Stimulated activated CD8-positive, alpha-beta memory T cell treated with anti-CD3 and anti-CD28 coated beads, Interleukin-7, amount 100 ng/mL, for 48 hours (primary cell): ENCODE measurements at places on chromosomes 3 and 15.

- no peak for DNase-seq
These were observed 7.5 kb upstream of the NR1I2 start for GRCh38 chr3:119774444-119774843.

DNA sequence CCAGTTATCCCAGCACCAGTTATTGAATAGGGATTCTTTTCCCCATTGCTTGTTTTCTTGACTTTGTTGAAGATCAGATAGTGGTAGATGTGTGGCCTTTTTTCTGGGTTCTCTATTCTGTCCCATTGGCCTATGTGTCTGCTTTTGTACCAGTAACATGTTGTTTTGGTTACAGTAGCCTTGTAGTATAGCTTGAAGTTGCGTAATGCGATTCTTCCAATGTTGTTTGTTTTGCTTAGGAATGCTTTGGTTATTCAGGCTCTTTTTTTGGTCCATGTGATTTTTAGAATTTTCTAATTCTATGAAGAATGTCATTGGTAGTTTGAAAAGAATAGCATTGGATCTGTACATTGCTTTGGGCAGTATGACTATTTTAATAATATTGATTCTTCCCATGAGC, 94.3 kb upstream of the CHMP2B start:
- DNase-seq, result no peak

- no peak for DNase-seq
These were observed 49.1 kb downstream of the NR1D2 start for GRCh38 chr3:23994244-23994569.

DNA sequence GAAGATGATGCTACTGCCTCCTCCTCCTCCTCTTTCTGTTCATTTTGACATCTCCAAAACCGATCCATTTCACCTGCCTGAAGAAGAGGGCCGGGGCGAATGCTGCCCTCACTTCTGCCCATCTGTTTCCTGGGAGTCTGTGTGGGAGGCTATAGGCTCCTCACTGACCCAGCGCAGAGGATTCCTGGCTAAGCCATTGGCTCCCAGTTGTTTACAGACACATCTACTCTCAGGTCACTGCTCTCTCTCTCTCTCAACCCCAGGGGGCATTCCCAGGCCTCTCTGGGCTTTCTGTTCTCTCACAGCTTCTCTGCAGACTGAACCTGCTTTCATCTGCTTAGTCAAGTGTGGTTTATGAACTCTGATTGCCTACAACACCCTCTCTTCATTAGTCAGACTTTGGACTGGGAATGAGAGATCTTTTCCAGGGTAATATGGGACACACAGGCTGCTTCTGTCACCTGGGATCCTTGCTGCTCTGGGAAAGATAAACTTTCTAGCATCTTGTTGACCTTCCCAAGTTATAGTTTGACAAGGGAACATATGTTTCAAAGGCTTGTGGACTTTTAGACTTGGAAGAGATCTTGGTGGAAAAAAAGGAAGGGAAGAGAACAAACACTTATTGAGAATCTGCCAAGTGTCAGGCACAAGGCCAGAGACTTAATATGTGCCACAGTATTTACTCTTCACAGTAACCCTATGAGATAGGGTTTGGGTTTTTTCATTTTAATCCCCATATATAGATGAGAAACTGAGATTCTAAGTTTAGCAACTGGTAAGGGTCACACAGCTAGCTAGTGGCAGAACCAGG, 30.2 kb upstream of the USP3 start:
- DNase-seq, result no peak

DNA sequence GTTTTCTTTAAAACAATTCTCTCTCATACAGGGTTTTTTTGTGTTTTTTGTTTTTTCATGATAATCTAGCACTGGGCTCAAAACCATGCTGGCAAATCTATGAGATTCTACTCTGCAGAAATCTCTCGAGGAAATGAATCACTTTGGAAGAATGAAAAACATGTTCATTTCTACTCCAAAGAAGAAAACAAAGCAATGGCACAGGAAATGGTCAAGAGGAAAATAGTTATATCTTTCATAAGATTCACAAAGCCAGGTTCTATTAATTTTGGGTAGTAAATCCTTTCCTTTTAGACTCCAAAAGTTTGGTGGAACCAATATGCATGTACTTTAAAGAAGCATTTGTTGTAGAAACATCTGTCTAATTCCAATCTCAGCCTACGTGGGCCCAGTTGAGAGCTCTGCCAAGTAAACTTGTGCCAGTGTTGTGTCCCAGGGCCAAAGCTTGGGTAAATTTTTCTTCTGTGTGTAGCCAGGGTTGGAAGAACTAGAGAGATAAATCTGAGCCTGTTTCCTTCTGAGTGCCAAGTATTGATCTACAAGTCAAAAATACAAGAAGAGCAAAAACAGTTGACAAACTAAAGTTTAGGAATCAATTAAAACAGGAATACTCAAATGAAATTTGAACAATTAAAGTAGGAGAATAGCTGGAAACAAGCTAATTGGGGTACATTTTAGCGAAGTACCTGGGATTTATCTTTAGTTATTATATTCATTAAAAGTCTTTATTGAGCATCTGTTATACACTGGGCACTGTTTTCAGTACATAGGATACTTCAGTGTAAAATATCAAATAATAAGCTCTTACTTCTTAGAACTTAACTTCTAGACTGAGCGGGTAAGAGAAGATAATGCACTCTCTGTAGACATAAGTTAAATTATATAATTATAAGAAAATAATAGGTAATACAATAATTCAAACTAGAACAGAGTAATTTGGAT, 657.5 kb upstream of the NECTIN3 start:
- no peak for DNase-seq

DNA sequence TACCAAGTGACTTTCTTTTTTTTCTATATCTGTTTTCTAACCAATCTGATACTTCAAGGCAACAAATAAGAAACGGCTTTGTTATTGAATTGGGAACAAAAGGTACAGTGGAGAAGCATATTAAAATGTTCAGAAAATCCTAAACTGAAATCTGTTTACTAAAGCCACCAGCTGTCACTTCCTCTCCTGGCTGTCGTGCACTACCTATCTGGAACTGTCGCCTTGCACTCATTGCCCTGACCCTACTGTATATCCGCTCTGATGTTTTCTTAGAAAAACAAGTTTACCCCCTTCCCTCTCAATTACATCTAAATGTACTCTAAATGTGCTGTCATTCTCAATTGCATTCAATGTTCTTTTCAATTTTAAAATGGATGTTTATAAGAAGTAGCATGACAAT, 439.8 kb upstream of the ARRDC4 start:
- DNase-seq, result no peak

DNA sequence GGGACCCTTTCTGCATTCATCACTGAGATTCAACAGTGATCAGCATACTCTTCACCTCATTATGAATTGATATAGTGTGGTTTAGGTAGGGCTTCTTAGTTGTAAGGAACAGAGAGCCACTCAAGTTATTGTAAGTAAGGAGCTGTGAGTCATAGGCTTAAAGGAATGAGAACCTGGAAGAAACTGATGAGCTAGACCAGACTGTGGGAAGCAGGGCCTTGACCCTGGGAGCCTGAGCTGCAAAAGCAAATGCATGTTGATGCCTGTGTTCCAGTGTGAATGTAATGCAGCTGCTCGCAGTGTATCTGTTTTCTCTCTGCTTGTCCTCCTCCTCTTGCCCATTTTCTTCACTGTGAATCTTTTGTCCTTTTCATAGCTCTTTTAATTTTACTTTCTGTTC, 13.6 kb downstream of the ZKSCAN7 start:
- no peak for DNase-seq

- no peak for DNase-seq
These were observed 2.8 kb upstream of the FILIP1L start for GRCh38 chr3:100117093-100117492.

DNA sequence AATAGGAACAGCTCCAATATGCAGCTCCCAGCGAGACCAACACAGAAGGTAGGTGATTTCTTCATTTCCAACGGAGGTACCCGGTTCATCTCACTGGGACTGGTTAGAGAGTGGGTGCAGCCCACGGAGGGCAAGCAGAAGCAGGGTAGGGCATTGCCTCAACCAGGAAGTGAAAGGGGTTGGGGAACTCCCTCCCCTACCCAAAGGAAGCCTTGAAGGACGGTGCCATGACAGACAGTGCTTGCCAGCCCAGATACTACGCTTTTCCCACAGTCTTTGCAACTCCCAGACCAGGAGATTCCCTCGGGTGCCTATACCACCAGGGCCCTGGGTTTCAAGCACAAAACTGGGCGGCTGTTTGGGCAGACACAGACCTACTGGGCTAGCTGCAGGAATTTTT, 576.9 kb upstream of the NECTIN3 start:
- no peak for DNase-seq

GRCh38 chr3:135023996-135024658, 229.1 kb downstream of the EPHB1 start:
- no peak for DNase-seq

- DNase-seq, result no peak
These were observed 867.4 kb downstream of the ROBO1 start for GRCh38 chr3:78900426-78900825.

DNA sequence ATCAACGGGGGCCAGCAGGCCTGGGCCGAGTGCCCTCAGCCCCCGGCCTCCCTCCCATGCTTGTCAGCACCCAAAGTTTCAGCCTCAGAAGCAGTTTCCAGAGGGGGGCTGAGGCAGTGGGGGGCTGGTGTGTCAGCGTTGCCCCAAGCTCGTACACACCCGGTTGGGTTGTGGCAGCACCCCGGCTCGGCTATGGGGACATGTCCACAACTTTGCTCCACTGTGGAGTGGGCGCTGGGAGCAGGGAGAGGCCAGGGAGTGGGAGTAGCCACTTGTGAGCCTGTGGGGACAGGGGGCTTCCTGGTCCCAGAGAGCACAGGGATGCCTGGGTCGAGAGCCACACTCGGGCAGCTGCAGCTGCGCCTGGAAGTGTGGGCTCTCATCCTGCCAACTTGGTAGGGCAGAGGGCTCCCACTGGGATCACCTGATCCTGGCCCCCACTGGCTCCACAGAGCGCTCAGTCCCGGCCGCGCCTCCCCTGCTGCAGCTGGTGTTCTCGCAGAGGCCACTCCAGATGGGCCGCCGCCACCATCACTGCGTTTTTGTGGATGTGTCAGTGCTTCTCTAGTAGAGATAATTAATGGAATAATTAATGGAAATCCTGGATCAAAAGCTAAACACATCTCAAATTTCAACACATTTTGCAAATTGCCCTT, 75.1 kb downstream of the NR1D2 start:
- no peak for DNase-seq

- DNase-seq, result no peak
These were observed 14.6 kb downstream of the C2CD4B start for GRCh38 chr15:62150445-62150844.

- no peak for DNase-seq
These were observed 950.7 kb upstream of the CFAP20DC start for GRCh38 chr3:60000311-60001105.

DNA sequence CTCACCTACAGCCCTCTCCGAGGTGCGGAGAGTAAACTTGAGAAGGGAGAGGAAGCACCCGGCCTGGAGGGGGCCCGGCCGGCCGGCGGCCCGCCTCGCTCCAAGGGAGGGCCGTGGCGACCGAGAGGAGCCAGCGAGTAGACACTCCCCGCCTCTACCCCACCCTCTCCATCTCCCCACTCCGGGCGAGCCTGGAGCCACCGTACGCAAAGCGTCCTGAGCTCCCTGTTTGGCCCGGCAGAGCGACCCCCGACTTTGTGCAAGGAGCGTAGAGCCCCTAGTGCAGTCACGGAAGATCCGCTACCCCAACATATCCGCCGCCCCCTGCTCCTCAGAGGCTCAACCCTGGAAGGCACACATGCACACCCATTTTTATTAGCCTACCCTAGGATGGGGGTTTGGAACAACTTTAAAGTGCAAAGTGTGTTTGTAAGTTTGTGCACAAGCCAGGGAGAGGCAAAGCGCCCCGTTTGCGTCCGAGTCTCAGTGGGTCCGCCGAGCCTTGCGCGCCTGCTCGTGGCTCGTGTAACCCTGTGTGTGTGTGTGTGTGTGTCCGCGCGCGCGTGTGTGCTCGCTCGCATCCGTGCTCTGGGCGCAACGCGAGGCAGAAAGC, 508 bp upstream of the SMAD6 start:
- DNase-seq, result no peak

DNA sequence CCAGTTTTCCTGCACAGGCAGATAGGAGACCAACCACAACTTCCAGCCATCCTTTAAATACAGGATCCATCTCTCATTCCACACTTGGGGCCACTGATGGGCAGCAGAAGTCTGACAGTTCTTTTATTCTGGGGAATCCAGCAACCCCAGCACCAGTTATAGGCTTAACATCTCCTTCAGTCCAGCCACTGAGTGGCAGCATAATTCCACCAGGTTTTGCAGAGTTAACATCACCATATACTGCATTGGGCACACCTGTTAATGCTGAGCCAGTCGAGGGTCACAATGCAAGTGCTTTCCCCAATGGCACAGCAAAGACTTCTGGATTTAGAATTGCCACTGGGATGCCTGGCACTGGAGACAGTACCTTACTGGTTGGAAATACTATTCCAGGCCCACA, 2.9 kb downstream of the NPAP1 start:
- no peak for DNase-seq

- DNase-seq, result no peak
These were observed 286.7 kb upstream of the TGFBR2 start for GRCh38 chr3:30319713-30320112.

- no peak for DNase-seq
These were observed 134.1 kb upstream of the ARPP21 start for GRCh38 chr3:35505181-35505580.

- DNase-seq, result no peak
These were observed 21.4 kb upstream of the NR2C2 start for GRCh38 chr3:14925729-14926591.

- no peak for DNase-seq
These were observed 28.5 kb upstream of the APOD start for GRCh38 chr3:195612075-195612800.

DNA sequence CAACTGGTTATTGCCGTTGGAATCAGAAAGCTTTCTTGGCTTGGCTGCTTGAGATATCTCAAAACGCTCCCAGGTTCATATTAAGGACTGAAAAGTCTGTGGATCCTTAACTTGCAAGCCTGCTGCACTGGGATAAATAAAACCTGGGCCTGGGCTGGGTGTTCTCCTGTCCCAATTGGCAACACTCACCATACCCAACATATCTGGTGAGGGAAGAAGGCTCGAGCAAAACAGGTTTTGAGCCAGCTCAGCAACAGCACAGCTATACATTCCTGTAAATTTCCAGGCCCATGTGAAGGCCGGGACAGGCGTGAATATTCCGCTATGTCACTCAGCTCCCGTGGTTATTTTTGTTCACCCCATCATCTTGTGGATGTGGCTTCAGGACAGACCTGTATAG, 169.0 kb upstream of the BCL6 start:
- DNase-seq, result no peak
